ENCODE measurements at places on chromosomes 12 and 14.

DNA sequence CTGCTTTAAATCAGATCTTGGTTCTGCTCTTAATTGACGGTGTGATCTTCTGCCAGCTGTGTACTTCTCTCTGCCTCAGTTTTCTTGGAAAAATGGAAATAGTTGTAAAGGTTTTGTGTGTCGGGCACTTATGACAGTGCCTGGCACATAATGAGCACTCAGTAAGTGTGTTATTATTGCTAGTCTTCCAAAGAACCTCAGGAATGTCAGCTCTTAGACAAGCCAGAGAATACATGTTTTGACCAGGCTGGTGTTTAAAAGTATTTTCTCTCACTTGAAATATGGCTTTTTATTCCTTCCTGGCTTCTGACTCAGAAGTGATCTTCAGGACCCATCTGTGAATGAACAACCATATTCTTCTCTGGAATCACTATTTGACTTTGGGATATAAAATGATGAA is 304.1 kb downstream of the SNAPC1 start:
- no peak for DNase-seq

DNA sequence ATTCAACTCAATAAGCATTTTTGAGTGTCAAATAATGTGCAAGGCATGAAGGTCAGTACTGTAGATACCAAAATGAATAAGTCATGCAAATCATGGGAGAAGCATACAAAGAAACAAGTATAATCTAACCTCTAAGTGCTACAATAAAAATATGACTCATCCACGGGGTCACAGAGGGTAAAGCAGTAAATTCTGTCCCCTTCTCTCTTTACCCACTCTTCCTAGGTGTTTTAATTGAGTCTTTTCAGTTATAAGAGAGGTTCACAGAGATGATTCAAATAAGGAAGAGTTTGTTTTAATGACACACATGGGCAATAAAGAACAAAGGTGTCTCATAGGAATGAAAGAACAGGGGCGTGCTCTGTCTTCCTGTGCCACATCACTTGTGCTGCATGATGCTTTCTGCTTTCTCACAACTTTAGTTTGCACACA is 71.5 kb upstream of the DAAM1 start:
- no peak for DNase-seq

DNA sequence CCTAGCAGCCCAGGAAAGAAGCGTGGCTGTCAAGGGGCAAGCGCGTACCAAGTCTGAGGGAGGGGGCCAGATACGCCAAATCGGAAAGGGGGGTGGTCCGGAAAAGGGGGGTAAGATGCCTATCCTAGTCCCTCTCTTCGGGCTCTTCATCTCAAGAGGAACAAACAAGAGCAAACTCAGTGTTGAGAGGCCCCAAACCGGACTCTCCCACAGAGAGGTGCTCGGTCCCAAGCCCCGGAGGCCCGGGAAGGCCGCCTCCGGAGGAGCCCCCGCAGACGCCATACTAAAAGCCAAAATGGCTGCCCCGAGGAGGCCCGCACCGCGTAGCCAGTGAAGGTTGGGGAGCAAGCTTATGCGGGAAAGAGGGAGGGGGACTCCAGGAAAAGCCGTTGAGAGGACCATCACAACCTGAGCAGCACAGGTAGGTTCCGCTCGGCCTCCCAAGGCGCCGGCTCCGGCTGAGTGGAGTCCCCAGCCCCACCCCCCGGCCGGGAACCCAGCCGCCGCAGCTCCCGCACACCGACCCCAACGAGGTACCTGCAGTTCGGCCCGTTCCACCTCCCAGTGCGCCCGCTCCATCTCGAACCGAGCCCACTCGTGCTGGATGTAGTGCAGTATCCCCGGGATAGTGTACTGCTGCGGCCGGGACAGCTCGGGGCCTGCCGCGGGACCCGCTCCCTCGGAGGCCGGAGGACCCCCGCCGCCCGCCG is at the start of gene AP4S1:
Gene AP4S1 (plus strand): TSS at position 283 of the 710 bp plus-strand sequence. CDS start 40,548 bp downstream, outside the sequence.
- peak; percentile 70 for DNase-seq

DNA sequence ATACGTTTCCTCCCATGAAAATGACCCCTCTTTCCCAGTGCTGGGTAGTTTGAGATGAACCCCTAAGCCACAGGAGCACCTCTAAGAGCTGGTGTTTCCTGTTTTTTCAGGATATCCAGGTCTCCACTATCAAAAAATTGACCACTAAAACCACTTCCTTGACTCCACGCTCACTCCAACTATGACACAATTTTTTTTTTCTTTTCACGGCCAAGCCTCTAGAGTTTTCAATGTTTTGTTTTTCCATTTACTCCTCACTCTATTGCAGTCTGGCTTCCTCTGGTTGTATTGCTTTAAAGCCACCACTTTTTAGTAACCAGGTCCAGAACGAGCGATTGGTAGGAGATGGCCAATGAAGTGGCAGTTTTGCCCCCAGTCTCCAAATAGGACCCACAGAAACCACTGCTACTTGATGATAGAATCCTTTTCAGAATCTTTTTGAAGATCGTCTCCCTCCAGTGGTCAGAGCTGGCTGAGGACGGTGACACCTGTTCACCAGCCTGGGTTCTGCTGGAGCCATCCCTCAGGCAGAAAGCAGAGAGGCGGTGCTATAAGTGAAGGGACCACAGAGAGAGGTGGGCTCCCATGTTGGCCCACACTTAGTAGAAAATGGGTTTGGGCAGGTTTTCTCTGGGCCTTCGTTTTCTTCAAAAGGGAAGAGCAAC is 454.4 kb downstream of the VRK1 start:
- DNase-seq, result no peak

GRCh38 chr12:130925666-130926015 is 28.1 kb upstream of the ADGRD1 start:
- no peak for DNase-seq

- no peak for DNase-seq
Measured at GRCh38 chr12:71014180-71014785, 93.7 kb upstream of the PTPRR start.

DNA sequence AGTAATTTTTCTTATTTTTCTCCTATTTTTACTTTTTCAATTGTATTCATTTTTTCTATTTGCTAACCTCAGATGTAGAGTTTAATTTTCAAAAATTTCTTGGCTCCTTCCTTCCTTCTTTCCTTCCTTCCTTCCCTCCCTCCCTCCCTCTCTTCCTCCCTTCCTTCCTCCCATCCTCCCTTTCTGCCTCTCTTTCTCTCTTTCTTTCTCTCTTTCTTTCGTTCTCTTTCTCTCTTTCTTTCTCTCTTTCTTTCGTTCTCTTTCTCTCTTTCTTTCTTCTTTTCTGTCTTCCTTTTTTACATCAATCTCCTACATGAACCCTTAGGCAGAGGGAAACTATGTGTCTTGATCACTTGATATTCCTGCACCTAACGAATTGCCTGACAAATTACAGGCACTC is 12.4 kb upstream of the GYS2 start:
- DNase-seq, result no peak

- no peak for DNase-seq
Measured at GRCh38 chr14:71408362-71409030, 501.2 kb downstream of the PCNX1 start.

- no peak for DNase-seq
Measured at GRCh38 chr12:40635141-40635731, 57.0 kb upstream of the CNTN1 start.

GRCh38 chr14:64880221-64881121 is 764 bp upstream of the SPTB start:
- DNase-seq, result no peak

- no peak for DNase-seq
Measured at GRCh38 chr14:40416565-40416964, 984.3 kb upstream of the FBXO33 start.

DNA sequence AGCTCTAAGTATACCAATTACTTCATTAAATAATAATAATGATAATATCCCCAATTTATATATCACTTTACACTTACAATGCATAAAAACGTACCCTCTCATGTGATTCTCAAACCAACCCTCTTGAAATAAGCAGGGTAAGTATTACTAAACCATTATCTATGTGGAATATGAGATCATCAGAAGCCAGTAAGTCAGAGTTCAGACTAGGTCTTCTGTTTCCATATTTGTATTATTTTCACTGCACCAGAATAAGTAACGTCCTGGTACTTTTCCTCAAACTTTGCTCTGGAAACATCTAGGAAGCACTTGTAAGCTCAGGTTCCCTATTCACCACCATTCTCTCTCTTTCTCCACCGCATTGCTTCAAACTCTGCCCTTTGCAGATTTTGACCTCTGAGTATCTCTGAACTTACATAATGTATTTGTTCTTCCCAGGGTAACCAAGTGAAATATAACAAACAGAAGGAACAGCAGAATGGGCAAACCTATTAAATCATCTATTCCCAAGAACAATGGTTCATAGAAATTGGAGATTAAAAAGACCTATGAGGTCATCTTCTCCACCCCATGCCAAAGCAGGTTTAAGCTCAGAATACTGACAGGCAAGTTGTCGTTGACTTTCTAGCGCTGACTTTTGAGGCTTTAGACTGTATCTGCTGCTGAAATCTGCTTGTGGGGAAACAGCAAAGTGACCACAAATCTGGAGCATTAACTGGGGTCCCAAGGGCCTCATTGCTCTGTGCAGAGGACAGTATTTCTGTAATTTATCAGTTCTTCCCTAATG is 161.3 kb upstream of the FAR2 start:
- no peak for DNase-seq

DNA sequence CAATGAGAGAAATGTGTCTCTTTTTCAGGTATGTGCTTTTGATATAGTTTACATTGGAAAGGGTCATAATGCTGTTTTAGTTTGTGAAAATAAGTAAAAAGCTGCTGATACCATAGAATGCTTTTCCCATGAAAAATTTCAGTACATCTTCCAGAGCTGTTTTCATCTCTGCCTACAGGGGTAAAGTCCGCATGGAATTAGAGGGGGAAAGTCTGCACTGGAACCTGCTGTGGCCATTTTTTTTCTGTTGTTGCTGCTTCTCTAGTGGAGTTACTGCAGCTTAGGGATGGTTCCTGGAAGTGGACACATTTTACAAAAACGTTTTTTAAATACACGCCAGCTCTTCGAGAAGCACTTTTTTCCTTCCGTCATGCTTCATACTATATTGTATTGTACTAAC is 81.3 kb downstream of the VEZT start:
- no peak for DNase-seq

DNA sequence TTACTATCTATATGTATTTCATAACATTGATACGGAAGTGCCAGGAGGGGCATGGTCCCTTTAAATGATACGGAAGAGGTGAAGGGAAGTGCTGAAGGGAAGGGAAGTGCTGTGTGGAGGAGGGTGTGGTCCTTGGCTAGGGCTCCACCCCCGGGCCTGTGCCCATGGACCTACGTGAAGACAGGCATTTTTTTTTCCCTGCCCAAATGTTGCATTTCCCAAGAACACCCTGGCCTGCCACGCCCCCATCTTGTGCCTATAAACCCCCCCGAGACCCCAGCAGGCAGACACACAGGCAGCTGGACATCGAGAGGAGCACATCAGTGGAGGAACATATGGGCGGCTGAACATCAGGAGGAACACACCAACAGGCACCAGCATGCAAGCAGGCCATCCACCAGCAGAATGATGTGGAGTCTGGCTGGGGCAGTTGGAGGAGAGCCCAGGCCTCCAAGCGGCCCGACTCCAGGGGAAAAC is 134.1 kb downstream of the SLC41A2 start:
- DNase-seq, result no peak

DNA sequence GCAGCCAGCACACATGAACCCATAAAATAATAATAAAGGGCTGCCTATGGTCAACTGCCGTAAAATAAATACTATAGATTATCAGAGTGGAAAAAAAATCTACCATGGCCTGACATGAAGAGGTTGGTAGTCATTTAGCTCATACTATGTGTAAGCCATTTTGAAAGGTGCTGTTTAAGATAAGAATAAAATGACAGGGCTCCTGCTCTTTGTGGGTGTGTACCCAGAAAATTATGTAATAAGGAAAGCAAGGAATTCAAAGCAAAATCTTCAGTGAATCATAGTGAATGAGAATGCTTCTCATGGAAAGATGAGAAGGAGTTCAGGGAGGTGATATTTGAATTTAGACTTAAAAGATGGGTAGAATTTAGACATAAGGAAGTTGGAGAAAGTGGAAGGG is 42.9 kb upstream of the PPM1H start:
- DNase-seq, result no peak

DNA sequence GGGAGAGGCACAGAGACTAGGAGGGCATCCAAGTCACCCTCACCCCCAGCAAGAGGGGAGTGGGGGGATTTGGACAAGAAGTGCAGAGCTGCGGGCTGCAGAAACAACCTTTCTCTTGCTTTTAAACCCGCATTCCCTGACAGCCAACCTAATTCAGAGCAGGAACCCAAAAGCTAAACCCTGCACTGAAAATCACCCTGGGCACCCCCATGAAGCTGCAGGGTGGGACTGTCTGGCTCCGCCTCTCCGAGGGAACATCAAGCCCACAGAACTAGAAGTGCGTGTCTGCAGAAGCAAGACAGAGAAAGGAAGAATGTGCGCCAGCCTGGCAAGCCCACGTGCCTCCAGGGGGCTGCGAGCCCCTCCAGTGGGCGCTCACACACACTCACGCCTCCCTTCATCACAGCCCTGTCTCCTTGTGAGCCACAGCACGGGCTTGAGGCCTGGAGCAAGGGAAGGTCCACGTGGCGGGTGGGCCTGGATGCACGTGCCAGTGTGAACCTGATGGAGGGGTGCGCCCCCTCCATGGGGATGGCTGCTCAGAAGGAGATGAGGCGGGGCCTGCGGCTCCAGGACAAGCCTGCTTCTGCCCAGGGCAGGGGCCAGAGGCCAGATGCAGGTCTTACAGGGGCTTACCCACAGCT is 27.8 kb upstream of the PNMA1 start:
- no peak for DNase-seq

GRCh38 chr12:118145798-118146156 is 9.9 kb downstream of the PEBP1 start:
- no peak for DNase-seq

- no peak for DNase-seq
Measured at GRCh38 chr12:81078469-81079196, 754 bp downstream of the ACSS3 start.

DNA sequence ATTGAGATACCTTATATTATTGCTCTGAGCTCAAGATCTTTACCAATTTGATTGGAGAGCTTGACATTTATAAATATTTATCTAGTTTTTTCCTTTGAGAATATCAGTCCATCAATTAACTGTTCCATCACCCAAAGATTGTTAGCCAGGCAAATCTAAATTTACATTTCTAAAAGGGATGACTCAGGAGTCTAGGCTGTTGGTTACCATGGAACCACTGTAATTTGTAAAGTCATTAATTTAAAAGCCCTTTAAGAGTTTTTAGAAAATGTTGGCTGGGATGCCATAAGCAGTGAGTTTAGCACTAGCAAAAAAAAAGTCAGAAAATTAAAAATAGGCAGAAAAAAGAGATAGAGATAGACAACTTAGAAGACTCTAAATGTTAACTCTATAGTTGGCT is 19.5 kb upstream of the SERPINA1 start:
- DNase-seq, result no peak

Measured in C1 segment of cervical spinal cord (tissue), 14 donors.